ENCODE measurements at places on chromosomes 4 and X. TPM values are rescaled to one million over a fixed set of nuclear protein-coding genes. Genes with fewer than 3 reads are reported as not detected.

The ADH1B gene
- polyA plus RNA-seq, result 118 TPM

The TASL gene
- polyA plus RNA-seq, result 0.47 TPM

DNA sequence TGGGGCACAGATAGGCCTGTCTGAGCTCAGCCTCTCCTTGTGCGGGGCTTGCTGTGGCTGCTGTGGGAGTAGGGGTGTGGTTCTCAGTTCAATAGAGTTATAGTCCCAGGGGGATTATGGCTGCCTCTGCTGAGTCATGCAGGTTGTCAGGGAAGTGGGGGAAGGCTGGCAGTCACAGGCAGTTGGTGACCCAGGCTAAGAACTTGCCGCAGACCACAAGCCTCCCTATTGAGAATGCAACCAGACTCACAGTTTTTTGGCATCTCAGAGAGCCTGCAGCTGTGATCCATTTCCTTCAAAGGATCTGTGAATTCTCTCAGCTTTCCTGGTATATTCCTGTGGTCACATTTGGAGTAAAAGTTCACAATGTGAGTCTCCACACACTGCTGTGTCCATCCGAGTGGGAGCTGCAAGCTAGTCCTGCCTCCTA is 364.9 kb downstream of the ZNF674 start:
- no peak for DNase-seq

GRCh38 chr4:28209371-28209924 is 1348.8 kb downstream of the STIM2 start:
- no peak for DNase-seq

DNA sequence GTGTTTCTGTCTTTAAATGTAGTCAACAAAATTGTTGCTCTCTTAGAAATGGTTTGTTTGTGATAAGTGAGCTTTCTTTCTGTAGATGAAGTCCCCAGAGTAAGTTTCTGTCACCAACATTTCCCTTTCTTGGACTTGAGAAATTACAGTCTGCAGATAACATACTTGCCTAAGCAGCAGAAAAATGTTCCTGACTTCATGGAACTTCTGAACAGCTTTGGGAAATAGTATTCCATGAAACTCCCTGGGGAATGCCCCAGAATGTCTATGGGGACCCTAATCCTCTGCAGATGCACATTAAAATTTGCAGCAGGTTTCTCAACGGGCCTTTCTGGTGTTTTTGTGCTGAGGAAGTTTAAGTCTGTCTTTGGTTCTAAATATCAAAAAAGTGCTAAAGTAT is 38.6 kb upstream of the NEIL3 start:
- no peak for DNase-seq

DNA sequence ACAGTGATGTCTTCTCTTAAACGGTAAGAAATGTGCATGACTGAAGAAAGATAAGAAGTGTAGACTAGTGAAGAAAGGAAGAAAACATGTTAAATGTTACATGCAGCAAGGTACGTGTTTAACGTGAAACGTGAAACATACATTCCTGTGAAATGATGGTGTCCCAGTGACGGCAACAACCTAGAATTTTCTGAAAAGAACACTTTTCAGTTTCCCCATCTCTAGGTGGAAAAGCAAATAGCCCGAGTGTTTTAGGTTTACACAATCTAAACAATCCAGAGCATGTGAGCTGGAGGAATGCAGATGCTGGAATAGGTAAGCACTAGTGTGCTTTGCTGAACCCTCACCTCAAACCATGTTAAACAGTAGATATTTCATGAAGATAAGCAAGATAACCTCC is 60.7 kb downstream of the CLNK start:
- no peak for DNase-seq

DNA sequence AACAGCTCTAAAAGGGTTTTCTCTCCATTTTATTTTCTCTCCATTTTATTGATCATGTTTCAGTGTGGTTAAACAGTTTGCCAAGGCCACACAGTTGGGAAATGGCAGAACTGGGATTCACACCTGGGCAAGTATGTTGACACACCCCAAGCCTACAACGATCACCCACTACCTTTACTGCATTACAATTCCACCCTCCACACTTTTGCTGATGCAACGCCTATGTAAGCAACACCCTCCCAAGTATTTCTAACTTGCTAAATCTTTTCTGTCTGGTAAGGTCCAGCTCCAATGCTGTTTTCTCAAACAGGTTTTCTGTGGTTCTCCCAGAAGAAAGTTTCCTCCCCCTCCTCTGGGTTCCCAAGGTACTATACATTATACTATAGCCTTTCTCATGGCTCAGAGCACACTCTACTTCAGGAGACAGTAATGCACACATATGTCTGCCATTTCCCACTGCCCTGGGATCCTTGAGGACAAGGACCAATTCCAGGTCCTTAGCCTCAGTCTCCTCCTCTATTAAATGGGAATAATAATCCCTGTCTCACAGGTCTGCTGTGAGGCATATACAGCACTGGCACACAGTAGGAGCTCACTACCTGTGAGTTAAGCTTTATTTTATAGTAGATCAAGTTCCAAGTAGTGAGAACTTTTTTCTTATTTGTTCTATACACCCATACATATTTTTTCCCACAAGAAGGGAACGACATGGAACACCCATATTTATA is 27.9 kb downstream of the IQSEC2 start:
- DNase-seq, result no peak
